Gastrocnemius medialis (tissue), 4 donors: ENCODE measurements at places on chromosomes 1 and 21.
A peak's percentile ranks its signal among the peaks of the same experiment; 100 is the strongest.

GRCh38 chr1:94688646-94689045 is 131.5 kb upstream of the SLC44A3 start:
- H3K4me3 ChIP-seq, result no peak overlapping the region
- DNase-seq, result no peak
- peak overlapping the region; percentile 67 for H3K27ac ChIP-seq
- no peaks in the 10 kb centered on the region for H3K4me1 ChIP-seq
- no peaks in the 10 kb centered on the region for H3K36me3 ChIP-seq

DNA sequence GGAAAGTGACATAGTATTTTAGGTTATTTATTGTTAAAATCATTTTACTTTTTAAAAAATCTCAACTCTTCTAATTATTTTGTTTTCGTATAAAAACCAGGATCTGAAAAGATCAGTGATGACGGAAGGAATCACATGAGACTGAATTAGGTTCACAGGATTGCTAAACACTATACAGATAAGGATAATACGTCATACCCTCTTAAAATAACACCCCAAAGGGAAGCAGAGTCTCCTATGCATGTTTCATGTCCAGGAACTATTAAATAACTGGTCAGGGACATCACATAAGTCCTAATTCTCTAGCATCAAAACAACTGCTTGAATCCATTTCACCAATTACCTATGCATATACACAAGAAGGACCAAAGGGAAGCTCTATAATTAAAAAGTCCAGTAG is 84.9 kb downstream of the FOXJ3 start:
- H3K27me3 ChIP-seq, result no peaks in the 10 kb centered on the region
- no peaks in the 10 kb centered on the region for H3K36me3 ChIP-seq
- no peak overlapping the region for H3K27ac ChIP-seq

DNA sequence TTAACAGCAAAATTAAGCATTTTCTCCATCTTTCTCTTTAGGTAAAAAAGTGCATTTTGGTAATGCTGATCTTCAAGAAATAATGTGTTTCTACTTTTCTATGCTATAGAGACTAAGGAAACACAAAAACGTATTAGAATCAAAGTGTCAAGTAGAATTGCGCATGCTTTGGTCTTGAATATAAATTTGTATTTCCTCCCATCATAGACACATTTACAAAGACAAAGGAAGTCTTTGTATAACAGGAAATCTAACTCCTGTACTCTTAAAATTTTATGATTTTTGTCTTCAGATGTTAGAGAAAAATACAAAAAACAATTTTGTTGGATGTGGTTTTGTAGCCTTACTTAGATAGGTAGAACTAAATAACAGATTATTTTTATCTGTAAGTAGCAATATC is 1299.4 kb downstream of the NCAM2 start:
- no peaks in the 10 kb centered on the region for H3K27me3 ChIP-seq
- no peak for DNase-seq

DNA sequence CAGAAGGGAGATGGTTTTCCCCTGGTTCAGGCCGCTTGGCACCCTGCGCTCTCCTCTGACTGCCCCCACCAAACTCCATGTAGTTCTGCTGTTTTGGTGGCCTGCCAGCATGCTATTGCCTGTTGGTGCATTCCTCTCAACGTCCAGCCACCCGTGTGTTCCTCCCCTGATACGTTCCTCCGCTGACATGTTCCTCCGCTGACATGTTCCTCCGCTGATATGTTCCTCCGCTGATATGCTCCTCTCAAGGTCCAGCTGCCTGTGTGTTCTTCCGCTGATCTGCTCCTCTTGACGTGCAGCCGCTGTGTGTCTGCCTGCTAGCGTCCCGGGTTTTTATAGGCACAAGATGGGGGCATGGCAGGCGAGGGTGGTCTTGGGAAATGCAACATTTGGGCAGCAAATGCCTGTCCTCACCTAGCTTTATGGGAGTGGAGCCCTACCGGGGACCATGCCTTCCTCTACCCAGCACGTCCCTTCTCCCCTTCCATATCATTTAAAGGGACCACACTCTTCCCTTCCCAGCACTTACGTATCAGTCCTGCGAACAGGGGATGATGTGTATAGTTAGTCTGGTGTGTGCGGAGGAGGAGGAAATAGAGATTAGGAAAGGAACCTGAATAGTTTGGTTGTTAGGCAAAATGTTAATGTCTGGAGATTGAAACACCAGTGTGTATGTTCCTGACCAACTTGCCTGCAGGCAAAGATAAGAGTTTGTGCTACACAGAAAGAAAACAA is 40.6 kb upstream of the PLA2G5 start:
- H3K4me3 ChIP-seq, result no peak overlapping the region
- no peaks in the 10 kb centered on the region for H3K36me3 ChIP-seq
- no peak for DNase-seq
- no peaks in the 10 kb centered on the region for H3K27me3 ChIP-seq
- H3K4me1 ChIP-seq, result no peaks in the 10 kb centered on the region
- no peak overlapping the region for H3K27ac ChIP-seq

- H3K4me3 ChIP-seq, result no peak overlapping the region
- H3K27ac ChIP-seq, result no peak overlapping the region
- H3K36me3 ChIP-seq, result no peaks in the 10 kb centered on the region
These were observed 35.4 kb upstream of the SCMH1 start for GRCh38 chr1:41277371-41277975.

GRCh38 chr1:207020709-207021107 is 11.8 kb downstream of the C1orf116 start:
- H3K36me3 ChIP-seq, result no peaks in the 10 kb centered on the region
- DNase-seq, result no peak
- no peak overlapping the region for H3K4me3 ChIP-seq

GRCh38 chr1:221308534-221309511 is 429.6 kb downstream of the HLX start:
- no peaks in the 10 kb centered on the region for H3K36me3 ChIP-seq
- DNase-seq, result no peak
- no peaks in the 10 kb centered on the region for H3K27me3 ChIP-seq
- no peak overlapping the region for H3K4me3 ChIP-seq

DNA sequence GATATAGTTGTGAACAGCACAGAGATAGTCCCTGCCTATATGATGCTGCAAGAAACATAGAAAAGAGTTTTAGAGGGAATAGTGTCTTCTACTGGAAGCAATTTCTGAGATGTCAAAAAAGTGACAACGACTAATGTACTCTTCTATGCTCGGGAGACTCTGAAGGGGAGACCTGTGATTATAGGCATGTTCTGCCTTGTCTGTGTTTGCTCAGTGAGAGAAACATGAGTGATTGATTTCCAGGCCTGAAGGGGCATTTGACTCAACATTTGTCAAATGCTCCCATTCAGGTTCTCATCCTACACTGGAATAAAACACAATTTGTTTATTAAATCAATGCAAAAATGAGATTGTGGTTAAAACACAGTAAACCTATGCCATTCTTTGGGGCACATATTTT is 131.8 kb downstream of the CTH start:
- H3K27ac ChIP-seq, result no peak overlapping the region
- H3K27me3 ChIP-seq, result no peaks in the 10 kb centered on the region
- no peaks in the 10 kb centered on the region for H3K4me1 ChIP-seq

DNA sequence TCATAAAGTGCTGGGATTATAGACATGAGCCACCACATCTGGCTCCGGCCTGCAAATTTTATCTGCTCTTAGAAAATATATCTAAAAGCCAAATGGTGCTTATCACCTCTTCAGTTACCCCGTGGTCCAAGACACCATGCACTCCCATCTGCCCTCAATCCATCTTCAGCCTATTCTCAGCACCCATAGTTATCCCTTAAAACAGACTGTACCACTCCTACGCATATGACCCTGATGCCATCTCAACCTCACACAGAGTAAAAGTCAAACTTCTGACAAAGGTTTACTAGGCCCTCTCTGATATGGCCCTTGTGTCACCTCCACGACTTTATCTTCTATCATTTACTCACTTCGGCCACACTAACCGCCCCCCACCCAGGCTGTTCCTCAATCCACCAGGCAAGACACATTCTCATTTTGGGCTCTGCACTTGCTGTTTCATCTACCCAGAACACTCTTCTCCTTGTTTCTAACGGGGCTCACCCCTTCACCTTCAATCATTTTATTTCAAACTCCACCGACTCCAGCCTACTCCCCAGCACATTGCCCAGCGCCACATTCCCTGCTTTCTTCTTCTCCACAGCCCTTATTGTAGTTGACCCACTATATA is 33.0 kb downstream of the USP48 start:
- H3K27me3 ChIP-seq, result no peaks in the 10 kb centered on the region
- H3K27ac ChIP-seq, result no peak overlapping the region
- no peaks in the 10 kb centered on the region for H3K36me3 ChIP-seq
- peaks cover 17% of the 10 kb centered on the region for H3K4me1 ChIP-seq
- H3K4me3 ChIP-seq, result no peak overlapping the region
- no peak for DNase-seq

DNA sequence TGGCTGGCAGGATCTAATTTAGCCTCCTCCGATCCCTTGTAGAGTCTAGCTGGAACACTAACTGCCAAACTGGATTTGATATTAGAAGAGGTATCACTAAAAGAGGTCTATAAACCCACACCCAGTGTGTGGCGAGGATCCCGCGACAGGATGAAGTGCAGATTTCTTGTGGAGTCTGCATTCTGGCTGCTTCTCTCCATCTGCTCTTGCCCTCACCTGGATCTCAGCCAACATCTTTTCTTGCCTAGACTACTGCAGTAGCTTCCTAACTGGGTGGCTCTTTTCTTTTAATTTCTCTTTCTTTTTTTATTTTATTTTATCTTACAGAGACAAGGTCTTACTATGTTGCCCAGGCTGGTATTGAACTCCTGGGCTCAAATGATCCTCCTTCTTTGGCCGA is 48.9 kb upstream of the CAPZB start:
- H3K27me3 ChIP-seq, result no peaks in the 10 kb centered on the region
- H3K4me1 ChIP-seq, result no peaks in the 10 kb centered on the region
- DNase-seq, result no peak
- no peaks in the 10 kb centered on the region for H3K36me3 ChIP-seq

DNA sequence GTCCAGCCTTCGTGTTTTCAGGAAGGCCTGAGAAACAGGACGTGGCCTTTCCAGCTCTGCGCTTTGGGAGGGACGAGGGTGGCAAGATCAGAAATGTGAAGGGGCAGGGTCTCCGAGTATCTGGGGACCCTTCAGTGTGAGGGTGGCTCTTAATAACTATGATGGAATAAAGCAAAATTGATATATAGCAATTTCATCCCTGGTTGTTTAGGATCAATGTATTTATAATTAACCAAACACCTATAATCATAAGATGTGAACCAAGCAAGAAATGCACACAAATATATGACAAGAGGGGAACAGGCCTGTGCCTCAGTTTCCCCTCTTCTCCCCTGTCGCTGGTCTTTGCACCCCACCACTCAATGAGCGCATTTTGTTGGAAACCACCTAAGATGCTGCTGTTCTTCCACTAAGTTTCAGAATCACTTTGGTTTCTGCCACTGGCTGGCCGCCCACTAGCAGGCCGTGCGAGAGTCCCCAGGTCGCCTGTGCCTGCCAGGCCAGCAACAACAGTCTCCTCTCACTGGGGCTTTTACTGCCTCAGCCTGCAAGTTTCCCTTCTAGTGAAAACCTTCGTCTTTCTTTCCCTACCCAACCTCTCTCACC is 36.6 kb downstream of the UBASH3A start:
- H3K27ac ChIP-seq, result no peak overlapping the region
- H3K27me3 ChIP-seq, result peaks cover 2% of the 10 kb centered on the region
- no peak overlapping the region for H3K4me3 ChIP-seq
- H3K4me1 ChIP-seq, result no peaks in the 10 kb centered on the region
- DNase-seq, result no peak
- no peaks in the 10 kb centered on the region for H3K36me3 ChIP-seq

DNA sequence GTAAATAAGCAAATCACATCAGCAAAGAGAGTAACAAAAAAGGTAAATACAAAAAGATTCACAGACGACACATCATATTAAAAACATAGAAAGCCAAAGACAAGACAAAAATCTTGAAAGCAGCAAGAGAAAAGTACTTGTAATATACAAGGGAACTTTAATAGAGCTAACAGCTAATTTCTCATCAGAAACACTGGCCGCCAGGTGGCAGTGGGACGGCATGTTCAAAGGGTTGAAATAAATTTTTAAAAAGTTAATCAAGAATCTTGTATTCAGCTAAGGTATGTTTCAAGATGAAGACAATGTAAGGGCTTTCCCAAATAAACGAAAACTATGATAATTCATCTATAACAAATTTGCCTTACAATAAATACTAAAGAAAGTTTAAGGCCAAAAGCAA is 358.1 kb downstream of the LRRIQ3 start:
- DNase-seq, result no peak
- no peak overlapping the region for H3K4me3 ChIP-seq
- no peak overlapping the region for H3K27ac ChIP-seq
- H3K4me1 ChIP-seq, result no peaks in the 10 kb centered on the region
- no peaks in the 10 kb centered on the region for H3K36me3 ChIP-seq
- H3K27me3 ChIP-seq, result no peaks in the 10 kb centered on the region

- peak; percentile 92 for DNase-seq
- H3K4me1 ChIP-seq, result peaks cover 6% of the 10 kb centered on the region
- no peaks in the 10 kb centered on the region for H3K27me3 ChIP-seq
- peaks cover 62% of the 10 kb centered on the region for H3K36me3 ChIP-seq
These were observed 21.1 kb upstream of the SRSF4 start for GRCh38 chr1:29202584-29203340.

DNA sequence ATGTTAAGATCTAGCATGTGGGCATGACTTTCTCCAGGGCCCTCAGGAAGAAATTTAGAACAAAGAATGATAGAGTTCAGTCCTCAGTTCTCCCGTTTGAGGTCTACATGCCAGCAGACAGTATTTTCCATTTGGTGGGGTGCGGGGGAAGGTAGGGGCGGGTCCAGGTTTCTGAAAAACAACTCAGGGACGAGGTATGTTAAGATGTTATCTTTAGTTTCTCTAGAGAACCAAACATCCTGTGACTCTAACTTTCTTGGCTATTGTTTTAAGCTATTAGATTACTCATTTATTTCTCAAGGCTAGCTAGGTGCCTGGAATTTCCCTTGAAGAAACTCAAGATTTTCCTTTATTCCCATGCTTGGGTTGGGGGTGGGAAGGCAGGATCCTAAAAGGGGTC is 42.3 kb upstream of the SYT14 start:
- H3K36me3 ChIP-seq, result no peaks in the 10 kb centered on the region
- H3K4me3 ChIP-seq, result no peak overlapping the region
- DNase-seq, result no peak
- H3K27ac ChIP-seq, result no peak overlapping the region
- no peaks in the 10 kb centered on the region for H3K4me1 ChIP-seq
- H3K27me3 ChIP-seq, result no peaks in the 10 kb centered on the region

DNA sequence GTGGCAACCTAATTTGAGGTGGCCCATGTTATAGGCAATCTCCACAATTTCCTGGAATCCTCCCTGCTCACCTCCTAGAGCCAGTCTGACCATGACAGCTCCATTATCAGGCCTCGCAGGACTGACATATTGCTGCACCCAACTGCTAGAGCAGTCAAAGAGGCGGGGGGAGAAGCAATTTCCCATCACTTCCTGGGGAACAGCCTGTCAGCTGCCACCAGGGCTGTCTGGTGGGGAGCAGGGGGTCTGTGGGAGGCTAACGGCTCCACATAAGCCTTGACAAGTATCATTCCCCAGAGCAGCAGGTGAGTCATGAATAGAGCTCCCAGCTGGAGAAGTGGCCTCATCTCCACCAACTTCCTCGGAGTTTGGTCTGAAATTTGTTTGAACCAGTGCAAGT is 322.9 kb downstream of the MATN1 start:
- H3K27ac ChIP-seq, result no peak overlapping the region
- H3K36me3 ChIP-seq, result no peaks in the 10 kb centered on the region
- no peaks in the 10 kb centered on the region for H3K4me1 ChIP-seq
- no peaks in the 10 kb centered on the region for H3K27me3 ChIP-seq
- H3K4me3 ChIP-seq, result no peak overlapping the region
